ELR (cell line): ENCODE measurements at places on chromosomes 1 and 21.
A peak's percentile ranks its signal among the peaks of the same experiment; 100 is the strongest.

GRCh38 chr1:54371038-54371941 is 34.9 kb downstream of the SSBP3 start:
- no peak for DNase-seq

DNA sequence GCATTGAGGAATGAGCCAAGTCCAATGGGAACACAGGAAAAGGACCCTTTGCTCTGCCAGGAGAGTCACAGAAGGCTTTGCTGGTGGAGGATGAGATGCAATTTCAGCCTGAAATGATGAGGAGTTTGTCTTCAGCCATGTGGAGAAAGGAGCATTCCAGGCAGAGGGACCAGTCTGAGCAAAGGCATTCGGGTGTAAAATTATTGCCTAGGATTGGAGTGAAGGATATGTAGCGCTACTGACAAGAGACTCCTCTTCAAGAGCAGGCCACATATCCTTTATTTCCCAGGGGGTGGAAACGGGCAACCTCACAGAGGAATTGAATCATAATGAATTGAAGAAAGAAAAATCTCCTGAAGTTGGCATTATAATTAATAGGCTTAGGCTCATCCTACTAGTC is 1.1 kb upstream of the CSF1 start:
- DNase-seq: no peak

GRCh38 chr1:176374967-176375569 is 87.9 kb upstream of the PAPPA2 start:
- peak; percentile 79 for DNase-seq

- no peak for DNase-seq
Observed at GRCh38 chr1:89703469-89703868, 70.5 kb downstream of the LRRC8C start.

GRCh38 chr1:162982364-162982763 is 86.8 kb upstream of the RGS4 start:
- DNase-seq: no peak

GRCh38 chr21:35106246-35106835 is 57.2 kb upstream of the RUNX1 start:
- DNase-seq: no peak

DNA sequence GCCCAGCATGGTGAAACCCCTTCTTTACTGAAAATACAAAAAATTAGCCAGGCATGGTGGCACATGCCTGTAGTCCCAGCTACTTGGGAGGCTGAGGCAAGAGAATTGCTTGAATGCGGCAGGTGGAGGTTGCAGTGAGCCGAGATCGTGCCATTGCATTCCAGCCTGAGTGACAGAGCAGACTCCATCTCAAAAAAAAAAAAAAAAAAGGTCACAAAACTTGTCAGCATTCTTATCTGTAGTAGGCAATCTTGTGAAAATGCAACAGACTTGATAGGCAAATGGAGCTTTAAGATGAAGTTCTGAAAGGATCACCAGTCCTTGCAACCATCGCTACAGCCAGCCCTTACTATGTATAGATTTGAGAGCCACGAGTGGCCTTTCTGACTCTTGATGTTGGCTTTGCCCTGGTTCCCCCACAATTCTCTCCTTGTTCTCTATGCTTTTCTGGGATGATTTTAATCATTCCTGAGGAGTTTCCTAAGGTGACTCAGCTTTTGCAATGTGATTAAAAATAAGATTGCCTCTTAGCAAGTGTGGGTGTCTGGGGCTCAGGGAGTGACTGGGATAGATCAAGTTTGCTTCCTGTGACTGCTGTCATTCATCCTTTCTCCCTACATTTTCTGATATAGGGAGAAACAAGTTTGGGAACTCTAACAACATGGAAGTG is 7.1 kb upstream of the MAP1LC3C start:
- DNase-seq: peak; percentile 45

DNA sequence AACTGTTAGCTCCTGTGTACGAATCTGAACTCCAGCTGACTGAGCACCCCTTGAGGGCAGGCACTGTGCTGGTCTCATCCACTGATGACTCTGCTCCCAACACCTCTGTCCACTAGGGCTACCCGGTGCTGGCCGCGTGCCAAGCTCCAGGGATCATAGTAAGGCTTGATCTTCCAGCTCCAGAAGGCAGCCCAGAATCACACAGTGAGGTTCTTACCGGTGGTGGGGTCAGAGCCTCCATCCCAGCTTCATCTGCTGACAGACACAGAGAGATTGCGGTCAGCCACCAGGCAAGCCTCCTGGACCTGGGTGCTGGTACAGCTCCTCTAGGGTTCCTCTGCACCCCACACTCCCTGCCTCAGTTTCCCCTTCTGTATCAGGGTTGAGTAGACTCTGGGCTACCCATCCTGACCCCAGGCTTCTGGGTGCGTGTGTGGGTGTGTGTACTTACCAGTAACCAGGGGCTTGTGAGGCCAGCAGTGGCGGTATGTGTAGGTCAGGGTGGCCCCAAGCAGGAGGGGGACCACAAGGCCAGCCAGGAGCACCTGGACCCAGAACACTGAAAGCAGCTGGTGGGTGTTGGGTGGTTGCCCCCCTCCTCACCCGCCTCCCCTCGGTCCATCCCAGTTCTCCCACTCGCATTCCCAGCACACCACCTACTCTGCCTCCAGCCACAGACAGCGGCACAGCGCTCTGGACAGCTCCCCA is 3.4 kb downstream of the TNFRSF25 start:
- peak; percentile 19 for DNase-seq

GRCh38 chr1:229106526-229107125 is 164.3 kb upstream of the RAB4A start:
- no peak for DNase-seq

DNA sequence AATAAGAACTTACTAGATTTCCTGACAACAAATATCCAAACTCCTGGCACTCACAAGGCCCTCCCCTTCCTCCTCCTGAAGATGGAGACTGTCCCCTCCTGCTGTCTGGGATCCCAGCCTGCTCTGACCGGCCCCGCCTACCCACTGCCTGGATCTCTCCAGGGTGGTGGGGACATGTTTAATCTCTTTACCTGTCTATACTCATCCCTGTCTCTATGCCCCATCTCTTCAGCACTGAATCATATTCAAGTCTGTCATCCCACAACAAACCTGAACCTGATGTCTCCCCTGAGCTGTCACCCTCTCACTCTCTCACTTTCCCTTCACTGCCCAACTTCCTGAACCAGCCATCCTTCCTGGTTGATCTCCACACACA is 22.1 kb downstream of the MATN1 start:
- DNase-seq: no peak

DNA sequence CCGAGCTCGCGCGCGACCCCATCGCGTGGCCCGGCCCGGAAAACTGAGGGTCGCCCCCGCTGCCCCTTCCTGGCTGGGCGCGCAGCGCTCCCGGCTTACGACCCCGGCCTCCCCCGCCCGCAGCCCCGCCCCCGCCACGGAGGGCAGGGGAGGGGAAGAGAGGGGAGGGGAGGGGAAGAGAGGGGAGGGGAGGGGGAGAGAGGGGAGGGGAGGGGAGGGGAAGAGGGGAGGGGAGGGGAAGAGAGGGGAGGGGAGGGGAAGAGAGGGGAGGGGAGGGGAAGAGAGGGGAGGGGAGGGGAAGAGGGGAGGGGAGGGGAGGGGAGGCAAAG is 6.7 kb upstream of the ANKRD65 start:
- no peak for DNase-seq
